Activated naive CD4-positive, alpha-beta T cell treated with anti-CD3 and anti-CD28 coated beads, Interleukin-2, amount 10 ng/mL, durations not matched to agents 7 days and 5 days (primary cell): ENCODE measurements at places on chromosomes 2 and 18.

- peak; percentile 9 for DNase-seq
Observed at GRCh38 chr2:3462493-3463104, 56.7 kb downstream of the ADI1 start.

- no peak for DNase-seq
Observed at GRCh38 chr2:113220970-113221708, 47.4 kb downstream of the PSD4 start.

- no peak for DNase-seq
Observed at GRCh38 chr2:106624787-106625380, 137.7 kb downstream of the CD8B2 start.

GRCh38 chr2:15636972-15637785 is 45.5 kb downstream of the DDX1 start:
- peak; percentile 70 for DNase-seq

- peak; percentile 52 for DNase-seq
Observed at GRCh38 chr18:13614641-13615288, 111.6 kb downstream of the FAM210A start.

DNA sequence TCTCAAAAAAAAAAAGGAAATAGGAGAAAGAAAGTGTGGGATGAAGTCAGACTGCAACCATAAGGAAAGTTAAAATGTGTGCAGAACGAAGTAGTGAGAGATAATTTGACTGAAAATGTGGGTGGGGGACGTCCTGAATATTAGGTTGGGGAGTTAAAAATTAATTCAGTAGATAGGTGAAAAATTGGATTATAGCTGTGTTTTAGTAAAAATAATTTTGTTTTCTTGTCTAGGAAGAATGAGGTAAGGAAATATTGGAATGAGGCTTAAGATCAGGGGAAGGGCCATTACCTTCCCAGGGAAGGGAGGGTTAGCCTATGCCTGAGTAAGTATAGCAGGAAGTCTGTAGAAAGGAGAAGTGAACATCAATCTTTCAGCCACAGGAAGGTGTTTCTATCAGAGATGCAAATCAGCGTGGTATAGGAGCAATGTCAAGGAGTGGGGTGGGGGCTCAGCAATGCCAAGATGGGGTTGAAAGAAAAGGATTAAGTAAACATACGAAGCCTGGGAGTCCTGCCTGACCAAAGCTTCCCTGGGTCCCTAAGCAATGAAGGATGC is 250.9 kb downstream of the PIEZO2 start:
- DNase-seq: no peak

DNA sequence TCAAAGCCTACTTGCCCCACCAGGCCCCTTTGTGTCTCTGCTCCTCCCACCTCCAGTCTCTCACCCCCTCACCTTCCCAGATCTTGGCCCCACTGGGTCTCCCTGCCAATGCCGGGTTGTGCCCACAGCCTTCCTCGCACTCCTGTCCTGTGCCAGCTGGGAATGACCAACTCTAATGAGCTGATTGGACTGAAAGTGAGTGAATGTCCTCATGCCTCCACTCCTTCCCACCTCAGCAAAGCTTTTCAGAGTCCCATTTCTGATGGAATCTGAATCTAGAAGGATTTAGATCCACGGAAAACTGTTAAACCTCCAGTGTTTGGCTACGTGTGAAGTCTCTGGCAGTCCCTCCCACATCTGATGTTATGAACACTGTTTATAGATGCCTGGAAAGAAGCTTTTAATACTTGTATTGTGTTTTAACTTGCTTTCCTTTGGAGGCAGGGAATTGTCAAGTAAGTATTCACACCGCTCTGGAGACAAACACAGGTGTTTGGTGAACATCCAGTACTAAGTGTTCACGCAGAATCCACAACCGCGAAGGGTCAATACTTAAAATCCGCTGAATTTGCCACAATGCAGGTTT is 103.9 kb downstream of the RTN4 start:
- no peak for DNase-seq

DNA sequence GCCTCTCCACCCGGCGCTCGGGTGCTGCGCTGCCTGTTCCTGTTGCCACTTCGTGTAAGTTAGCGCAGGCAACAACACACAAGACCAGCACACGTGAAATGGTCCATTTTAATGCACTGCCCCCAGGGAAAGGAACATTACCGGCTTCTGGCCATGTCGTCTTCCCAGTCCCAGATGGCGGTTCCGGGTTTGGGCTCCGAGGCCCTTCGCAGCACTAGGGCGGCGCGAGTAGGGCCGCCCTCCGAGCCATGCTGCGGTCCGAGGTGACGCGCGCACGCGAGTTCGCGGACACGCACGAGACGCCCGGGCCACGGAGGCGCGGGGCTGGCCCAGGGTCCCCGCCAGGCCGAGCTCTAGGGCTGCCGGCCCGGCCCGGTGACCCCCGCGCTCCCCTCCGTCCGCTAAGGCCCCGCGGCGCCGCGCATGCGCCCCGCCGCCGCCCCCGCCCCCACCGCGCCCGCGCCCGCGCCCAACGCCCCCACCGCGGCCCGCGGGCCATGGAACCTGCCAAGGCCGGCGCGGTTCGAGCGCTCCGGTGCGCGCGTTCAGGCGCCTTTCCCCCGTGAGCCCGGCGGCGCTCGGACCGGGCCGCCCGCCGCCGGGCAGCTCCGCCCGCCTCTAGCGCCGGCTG is 367 bp upstream of the ZNF236 start:
- DNase-seq: peak; percentile 73

DNA sequence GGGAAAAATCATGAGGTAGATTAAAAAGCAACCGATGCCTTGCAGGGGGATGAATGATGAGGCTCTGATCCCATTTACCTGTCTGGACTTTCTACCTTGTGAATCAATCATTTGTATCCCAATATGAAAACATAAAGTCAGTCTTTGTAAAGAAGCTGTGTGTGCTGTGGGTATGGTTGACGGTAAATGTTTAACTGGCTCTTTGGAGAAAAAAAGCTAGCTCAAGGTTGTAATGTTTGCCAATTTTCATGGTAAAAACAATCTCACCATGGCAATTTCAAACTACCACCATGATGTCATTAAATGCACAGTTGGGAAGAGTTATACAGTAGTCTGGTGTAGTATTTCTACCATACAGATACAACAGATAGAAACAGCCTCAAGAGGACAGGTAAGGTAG is 14.6 kb downstream of the TTR start:
- DNase-seq: no peak

DNA sequence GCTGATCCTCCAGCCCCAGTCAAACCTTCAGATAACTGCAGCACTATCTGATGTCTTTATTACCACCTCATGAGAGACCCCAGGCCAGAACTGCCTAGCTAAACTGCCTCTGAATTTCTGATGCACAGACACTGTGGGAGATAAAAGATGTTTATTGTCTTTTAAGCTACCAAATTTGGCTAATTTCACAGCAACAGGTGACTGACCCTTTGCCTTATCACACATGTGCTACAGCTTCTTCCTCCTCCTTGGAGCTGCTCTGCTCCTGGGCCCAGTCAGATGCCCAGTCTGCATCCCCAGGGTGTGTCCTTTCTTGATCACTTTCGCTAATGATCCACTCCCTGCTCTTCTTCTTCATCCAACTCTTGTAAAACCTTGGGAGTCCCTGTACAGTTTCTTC is 19.6 kb upstream of the ACOXL start:
- no peak for DNase-seq

DNA sequence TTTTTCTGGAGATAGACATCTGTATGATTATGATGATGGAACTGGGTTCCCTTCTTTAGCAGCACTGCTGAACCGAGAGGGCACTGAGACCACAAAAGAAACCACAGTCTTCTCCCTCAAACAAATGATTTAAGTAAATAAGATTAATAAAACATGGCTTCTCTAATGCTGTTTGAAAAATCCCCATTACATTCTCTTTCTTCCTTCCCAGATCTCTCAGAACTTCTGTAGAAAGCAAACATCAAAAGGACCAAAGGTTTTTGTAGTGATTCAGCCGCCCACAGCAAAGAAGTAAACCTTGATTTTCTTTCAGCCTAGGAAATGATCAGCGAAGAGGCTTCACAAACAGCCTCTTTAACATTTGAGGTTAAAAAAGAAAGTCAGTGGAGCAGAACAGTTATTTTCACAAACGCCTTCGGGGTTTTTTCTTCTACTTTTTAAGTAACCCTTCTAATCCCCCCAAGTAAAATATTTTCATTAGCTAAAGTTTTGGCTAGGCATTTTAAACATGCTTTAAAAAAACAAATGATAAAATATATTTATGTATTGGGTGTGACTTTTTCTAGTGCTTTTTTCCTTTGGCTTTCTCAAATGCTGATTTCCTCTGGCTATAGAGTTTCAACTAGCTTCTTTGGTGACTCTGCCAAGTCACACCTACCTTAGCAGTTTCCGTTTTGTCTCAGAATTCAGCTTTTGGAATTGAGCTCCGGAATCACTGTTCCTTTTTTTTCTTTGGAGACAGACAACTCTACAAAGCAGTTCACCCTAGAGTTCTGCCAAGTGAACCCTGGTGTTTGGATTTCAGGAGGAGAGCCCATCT is 89.6 kb downstream of the UPP2 start:
- DNase-seq: peak; percentile 43

DNA sequence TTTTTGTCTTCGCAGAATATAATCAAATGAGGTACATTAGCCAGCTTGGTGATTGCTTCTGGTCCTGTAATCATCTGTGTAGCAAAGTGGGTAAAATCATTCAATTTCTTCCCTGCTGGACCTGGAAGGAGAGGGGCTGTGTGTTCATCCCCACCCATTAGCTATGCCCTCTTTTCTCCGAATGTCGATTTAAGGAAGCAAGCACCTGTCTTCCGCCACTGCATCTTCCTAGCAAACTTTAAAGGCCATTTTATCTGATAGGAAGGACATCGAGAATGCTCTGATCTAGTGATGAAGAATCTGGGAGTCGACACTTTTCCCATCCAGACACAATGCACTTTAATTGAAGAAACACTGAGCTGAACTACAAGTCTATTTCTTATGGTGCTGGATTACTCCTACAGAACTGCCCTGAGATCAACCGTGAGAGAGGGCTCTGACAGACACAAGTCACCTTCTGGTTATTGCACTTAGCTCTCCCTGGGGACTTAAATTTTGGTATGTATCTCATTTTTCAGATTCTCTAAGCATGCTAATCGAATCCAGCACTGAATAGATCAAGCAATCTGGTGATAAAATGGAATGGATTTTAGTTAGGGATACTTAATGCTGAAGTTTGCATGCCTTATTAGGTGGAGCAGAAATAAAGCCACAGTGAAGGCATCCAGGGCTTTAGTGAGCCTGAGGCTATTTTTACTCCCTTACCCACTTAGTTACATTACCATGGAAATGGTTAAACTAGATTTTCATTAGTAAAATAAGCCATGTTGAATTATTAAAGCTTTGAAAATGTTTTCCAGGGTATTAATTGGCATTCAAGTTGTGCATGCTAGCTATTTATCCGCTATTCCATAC is 1.3 kb downstream of the NYAP2 start:
- no peak for DNase-seq

DNA sequence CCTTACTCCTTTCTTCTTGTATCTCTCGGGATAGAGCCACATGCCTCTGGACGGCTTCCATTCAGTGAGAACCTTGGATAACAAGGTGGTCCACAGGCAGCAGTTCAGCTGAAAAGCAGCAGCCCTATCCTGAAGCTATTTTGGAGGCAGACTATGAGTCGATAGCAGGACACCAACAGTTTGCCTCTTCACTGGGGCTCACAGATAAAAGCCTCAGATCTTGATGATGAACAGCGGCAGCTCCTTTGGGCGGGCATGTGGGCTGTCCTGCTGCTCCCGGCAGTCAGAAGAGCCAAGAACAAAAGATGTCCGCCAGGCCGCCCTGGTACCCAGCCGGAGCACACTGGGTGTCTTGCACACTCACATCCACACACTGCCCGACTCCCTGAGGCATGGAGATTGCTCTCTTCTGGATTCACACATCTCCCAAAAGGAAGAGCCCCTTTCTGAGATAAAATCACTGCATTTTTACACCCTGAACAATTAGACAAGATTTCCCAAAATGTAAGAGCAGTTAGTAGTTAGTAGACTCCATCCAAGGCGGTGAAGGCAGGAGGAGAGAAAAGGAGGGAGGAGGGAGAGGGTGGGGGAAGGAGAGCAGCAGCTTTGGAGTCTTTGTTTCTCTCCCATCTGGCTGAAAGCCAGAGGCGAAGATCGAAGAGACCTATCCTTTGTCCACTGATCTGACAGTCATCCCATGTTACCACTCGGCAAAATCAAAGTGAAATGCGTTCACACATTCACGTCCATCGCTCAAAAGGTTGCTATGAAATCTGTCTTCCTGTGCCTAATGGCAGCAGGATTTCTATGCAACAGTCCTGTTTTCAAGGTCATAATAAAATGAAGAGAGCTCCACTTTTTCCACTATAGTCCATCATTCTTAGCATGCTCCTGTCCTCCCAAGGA is 90.1 kb upstream of the KLF7 start:
- DNase-seq: no peak

- DNase-seq: no peak
Observed at GRCh38 chr2:10278029-10278762, 24.5 kb upstream of the HPCAL1 start.

- DNase-seq: no peak
Observed at GRCh38 chr18:63676526-63677323, 15.0 kb upstream of the SERPINB3 start.

DNA sequence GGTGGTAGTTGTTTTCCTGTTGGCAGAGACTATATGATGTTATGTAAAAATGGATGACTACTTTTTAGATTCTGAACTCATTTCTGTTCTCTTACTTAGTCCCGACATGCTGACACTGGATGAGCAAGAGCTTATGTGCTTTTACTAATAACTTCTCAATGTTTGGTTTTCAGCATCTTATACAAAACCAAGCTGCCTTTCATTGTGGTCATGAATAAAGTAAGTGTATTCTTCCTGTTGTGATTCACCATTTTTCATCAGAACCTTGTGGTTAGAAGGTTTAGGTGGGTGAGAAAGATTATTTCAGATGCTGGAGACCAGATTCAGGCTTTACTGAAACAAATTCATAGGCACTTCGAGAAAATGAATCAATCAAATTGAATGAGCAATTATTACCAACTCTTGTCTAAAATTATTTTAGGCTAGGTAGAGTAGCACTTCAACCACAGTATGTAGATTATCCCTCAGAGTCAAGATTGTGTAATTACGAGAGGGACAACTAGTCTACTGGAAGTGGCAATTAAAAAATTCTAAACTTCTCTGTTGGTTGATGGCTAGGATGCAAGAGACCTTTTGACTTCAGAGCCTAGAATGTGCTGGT is 9.3 kb downstream of the GPN1 start:
- DNase-seq: no peak

GRCh38 chr2:144445196-144445595 is 74.7 kb downstream of the ZEB2 start:
- no peak for DNase-seq

- no peak for DNase-seq
Observed at GRCh38 chr2:121043827-121044222, 241.2 kb downstream of the TFCP2L1 start.

- no peak for DNase-seq
Observed at GRCh38 chr2:44116319-44116718, 52.4 kb upstream of the PPM1B start.
